ENCODE measurements at places on chromosomes 6 and 20.

- no peak for DNase-seq
These were observed 36.3 kb downstream of the TNFAIP3 start for GRCh38 chr6:137903274-137903932.

- DNase-seq: no peak
These were observed 87.7 kb upstream of the MAFB start for GRCh38 chr20:40776466-40777457.

DNA sequence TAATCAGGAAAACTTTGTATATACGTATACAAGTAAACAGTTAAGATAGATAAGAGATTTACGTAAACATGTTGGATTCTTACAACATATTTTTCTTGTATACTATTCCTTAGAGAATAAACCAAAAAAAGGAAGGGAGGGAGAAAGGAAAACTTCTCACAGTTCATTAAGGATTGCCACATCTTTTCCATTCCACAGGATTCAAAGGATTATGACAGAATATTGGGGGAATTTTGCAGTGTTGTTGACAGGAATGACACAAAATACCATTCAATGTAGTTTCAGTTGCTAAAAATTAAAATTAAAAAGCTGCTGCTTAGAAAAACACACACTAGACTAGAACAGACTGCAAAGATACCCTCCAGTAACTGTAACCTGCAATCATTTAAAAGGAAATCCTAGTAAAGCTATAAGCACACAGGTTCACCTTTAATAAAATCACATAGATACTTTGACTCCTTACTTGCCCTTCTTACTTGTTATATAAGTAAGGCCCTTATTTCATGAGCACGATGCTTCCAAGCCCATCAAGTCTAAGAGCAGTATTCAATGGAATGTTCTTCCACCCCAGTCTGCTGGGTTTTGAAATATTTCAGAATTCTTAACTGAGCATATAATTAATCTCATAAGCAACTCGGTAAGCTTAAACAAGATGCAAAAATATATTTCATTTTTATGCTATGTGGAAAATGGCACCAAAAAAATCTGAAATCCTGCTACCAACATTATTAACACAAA lies 107.8 kb downstream of the SMLR1 start:
- DNase-seq: no peak

DNA sequence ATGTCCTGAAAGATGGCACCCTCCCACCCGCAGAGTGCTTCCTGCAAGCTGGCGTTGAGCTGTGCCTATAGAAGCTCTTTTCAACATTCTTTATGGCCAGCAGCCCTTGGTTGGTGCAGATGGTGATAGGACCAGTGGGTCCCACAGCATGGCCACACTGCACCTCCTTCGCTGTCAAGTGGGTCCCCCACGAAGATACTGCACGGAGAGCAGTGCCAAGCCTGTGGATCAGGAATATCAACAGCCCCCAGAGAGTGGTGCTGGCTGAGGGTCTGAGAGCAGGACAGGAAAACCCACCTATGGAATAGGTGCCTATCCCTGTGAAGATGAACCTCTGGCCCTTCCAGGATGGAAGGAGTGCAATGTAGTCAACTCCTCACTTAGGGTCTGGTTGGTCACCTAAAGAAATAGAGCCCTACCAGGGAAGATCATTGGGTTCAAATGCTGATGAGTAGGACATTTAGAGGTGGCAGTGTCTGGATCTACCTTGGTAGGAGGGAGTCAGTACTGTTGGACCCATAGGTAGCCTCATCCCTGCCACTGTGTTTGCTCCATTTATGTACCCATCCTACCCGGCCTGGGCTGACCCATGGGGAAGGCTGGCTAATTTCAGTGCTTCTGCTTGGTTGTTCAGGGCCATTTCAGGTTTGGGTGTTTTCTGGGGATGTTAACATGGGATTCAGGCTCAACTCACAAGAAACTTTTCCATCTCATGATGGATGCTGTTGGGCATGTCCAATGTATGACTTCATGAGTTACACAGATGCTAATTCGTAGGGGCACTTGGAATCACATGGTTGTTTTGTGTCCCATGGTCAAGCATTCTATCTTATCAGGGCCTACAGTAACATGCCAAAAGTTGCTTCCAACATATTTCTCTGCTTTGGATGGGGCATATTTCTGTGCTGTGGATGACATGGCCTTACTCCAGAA lies 33.4 kb upstream of the MICB start:
- DNase-seq: no peak

- no peak for DNase-seq
These were observed 283.5 kb downstream of the CDH4 start for GRCh38 chr20:61535536-61535935.

DNA sequence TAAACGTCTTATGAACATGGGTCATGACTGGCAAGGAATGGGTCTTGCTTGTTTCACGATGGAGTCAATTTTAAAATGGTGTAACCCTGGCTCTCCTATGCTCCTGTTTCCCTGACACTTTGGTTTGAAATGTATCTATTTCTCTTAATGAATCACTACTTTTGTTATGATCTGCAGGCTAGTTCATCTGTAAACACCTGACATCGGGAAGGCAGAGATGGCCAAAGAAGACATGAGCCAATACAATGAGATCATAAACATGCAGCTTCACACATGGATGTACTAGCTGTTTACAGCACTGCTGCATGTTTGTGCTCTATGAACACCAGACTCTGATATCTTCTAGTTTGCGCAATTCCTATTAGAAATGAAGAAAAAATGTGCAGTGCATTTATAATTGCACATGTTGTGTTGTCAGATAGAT lies 11.0 kb upstream of the RAD21L1 start:
- no peak for DNase-seq

GRCh38 chr6:70414813-70415212 lies 1.5 kb downstream of the FAM135A start:
- DNase-seq: no peak

DNA sequence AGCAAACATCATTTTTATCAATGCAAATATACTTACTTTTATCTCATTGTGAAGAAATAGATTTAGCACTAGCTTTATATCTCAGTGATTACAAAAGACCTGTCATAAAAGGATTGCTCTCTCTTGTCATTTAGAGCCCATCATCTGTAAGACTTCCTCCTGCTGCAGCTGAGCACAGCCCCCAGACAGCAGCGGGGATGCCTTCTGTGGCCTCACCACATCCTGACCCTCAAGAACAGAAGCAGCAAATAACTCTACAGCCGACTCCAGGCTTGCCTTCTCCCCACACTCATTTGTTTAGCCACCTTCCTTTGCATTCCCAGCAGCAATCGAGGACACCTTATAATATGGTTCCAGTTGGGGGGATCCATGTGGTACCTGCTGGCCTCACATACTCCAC lies 127.0 kb upstream of the EDN1 start:
- peak; percentile 27 for DNase-seq

- no peak for DNase-seq
These were observed 25.0 kb upstream of the MRPS18A start for GRCh38 chr6:43712579-43712978.

GRCh38 chr6:52285177-52286068 lies 881 bp upstream of the MCM3 start:
- DNase-seq: no peak

DNA sequence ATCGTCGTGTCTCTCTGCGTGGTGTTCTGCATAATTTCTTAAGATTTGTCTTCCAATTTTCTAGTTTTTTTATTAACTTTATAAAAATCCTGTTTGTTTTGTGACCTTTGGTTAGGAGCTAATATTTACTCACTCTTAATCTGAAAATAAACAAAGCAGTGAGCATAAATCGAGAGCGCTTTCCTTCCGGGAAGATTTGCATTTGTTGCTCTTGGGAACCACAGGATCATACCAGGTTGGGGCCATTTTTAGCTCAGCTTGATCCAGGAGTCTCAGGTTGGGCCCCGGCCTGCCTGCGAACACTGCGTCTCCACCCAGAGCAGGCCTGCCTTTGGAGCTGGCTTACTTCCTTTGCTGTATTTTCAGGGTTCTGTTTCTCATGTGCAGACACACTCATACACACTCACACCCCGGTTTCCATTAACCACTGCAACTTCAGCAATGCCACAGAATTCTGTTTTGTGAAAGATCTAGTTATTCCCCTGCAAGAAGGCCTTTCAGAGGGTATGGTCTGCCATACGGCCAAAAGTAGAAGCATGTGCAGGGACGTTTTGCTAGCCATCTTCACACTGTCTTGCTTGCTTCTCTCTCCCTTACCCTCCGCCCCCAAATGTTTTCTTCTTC lies 17.3 kb downstream of the BPHL start:
- no peak for DNase-seq

GRCh38 chr6:71459162-71459561 lies 170.6 kb downstream of the OGFRL1 start:
- DNase-seq: no peak

GRCh38 chr6:36075656-36076055 lies 48.0 kb downstream of the MAPK14 start:
- DNase-seq: no peak

- no peak for DNase-seq
These were observed 45.2 kb upstream of the RREB1 start for GRCh38 chr6:7062451-7063162.

DNA sequence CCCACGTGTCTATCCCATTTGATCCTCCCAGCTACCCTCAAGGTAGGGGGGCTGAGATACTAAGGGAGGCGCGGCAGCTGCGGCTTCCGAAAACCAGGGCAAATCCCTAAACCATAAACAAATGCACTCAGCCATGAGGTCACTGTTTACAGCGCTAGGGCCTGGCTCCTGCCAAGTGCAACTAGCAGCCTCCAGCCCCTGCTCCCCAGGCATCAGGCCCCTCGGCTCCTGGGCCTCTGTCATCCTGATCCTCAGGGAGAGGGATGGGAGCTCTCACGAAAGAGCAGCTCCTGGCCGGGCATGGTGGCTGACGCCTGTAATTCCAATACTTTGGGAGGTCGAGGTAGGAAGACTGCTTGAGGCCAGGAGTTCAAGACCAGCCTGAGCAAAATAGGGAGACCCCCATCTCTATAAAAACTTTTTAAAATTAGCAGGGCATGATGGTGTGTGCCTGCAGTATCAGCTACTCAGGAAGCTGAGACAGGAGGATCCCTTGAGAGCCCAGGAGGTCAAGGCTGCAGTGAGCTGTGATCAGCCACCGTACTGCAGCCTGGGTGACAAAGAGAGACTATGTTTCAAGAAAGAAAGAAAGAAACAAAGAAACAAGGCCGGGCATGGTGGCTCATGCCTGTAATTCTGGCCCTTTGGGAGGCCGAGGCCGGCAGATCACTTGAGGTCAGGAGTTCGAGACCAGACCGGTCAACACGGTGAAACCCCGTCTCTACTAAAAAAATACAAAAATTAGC lies 42.5 kb upstream of the TLDC2 start:
- no peak for DNase-seq

DNA sequence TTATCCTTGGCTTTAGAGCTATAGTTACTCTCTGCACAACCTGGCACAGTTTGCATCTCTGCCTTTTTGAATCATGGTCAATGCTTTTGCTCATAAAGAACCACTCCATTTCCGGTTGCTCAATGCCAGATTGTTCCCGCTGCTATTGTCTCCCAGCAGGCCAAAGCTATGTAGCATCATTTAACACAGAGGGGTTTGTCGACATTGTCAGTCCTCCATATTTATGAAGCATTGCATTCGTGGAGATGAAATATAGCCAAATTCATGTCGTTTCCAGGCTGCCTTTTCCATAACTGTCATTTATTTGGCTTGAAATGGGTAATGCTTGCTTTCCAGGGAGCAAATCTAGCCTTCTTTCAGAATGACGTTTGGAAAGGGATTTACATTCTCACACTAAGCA lies 598.8 kb downstream of the EPHA7 start:
- DNase-seq: no peak

DNA sequence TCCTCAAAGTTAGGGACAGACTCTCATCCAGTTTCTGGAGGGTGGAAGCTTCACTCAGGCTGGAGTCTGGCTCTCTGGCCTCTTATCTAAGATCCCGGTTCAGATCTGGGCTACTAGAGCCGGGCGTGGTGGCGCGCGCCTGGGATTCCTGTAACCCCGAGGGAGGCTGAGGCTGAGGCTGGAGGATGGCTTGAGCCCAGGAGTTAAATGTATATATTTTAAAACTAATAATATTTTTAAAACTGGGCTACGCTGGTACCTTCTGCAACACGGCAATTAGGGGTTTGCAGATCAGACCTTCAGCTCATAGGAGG lies 710 bp upstream of the ZNF343 start:
- DNase-seq: no peak

DNA sequence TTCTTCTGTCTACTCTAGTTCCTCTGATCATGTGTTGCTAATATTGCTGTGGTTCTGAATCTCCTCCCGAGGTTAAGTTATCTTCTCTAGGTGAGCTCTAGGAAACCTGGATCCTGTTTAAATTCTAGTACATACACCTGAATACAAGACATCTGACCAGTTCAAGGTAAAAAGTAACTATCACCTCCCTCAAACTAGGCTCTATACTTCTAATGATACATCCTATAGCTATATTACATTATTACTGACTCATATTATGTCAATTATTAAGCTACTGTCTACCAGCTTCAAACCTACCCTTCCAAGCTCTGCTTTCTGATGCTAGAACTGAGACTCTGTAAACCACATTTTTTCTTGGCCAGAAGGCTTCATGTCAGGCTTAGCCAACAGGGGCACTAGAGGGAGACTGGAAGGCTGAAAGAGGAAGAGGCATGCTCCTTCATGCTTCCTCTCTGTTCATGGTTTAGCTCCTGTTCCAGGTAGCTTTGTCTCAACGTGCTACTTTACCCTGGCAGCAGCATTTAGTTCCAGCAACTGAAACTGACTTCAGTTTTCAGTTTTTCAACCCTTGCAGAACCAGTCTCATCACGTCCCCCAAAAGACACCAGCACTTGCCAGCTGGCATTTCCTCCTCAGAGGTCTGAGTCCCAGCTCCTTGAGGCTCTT lies 148.4 kb upstream of the TOP1 start:
- no peak for DNase-seq

GRCh38 chr6:40962241-40962640 lies 76.8 kb downstream of the UNC5CL start:
- DNase-seq: no peak

DNA sequence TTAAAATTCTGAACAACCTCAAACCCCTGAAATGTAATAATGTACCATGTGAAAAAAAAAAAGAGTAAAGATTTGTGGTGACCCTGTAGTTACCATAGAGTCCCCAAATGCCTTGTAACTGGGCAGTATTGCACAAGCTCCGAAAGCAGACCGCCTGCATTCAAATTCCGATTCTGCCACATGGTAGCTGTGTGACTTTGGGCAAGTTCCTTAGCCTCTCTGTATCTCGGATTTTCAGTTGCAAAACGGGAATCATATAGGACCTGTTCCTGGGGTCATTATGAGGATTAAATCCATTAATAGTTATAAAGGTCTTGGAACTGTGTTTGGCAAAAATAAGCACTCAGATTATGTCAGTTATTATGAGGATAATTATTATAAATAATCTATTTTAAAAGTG lies 43.6 kb downstream of the TSPYL4 start:
- DNase-seq: no peak

- no peak for DNase-seq
These were observed 37.0 kb upstream of the POU3F2 start for GRCh38 chr6:98797217-98797994.

DNA sequence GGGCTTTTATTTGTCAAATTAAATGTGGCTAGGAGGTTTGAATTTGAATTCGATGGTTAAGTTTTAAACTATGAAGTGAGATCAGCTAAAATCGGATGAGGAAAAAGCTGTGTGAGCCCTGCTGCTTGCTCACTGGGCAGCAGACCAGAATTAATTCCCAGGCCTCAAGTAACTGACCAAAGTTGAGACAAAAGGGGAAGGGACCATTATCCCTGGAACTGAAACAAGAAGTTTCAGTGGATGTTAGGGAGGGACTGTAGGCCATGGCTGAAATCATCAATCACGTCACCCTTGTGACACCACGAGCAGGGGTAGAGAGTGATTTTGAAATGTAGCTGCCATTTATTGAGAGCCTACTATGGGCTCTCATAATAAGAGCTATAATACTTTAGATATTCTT lies 7.0 kb upstream of the PRSS35 start:
- no peak for DNase-seq

- peak; percentile 46 for DNase-seq
These were observed 5.6 kb downstream of the PLCG1 start for GRCh38 chr20:41142919-41143318.
